ENCODE measurements at places on chromosomes 5 and 9. TPM values are rescaled to one million over a fixed set of nuclear protein-coding genes. Genes with fewer than 3 reads are reported as not detected.
A peak's percentile ranks its signal among the peaks of the same experiment; 100 is the strongest.

DNA sequence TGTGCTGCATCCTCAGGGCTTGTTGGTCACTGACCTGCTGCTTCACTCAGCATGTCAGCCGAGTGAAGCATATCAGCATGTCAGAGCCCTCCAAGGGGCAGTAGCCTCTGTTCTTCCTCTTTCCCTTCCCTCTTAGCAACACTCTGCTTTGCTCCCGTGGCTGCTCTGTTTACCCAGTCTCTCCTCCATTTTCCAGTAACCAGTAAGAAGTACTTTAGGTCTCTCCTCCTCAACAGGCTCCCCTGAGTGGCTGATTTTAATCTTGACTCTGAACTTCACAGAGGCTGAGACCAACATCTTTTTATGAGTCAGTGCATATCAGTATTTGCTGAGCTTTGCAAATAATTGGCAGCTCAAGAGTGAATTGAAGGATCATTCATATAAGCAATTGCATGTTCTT lies 18.6 kb upstream of the ADRB2 start:
- no peak for DNase-seq

DNA sequence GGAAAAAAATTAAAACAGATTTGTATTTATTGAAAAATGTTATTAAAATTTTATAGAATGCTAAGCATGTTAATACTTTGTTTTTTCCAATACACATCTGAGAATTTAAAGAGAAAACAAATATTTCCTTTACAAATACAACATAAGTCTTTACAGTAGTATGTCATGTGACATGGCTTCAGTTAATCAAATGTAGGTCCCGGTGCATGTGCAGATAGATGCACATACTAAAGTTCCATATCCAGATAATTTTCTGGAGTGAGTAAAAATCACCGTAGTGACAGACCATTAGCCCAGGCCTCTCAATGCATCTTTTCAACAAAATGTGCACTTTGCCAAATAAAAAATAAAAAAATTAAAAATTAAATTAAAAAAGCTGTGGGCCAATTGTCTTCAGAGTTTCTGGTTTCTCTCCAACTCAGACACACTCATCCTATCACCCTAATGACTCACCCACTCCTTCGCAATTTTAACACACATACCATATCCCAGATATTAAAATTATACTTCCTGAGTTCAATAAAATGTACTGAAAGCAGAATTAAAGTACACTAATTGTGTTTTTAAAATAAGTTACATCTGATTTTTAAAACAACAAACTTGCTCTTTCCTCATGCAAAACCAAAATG lies 508.1 kb downstream of the NR2F1-AS1 start:
- no peak for DNase-seq

- DNase-seq: no peak
Observed at GRCh38 chr5:16178745-16179372, 732 bp downstream of the MARCHF11 start.

GRCh38 chr9:19231126-19231903 lies 822 bp downstream of the DENND4C start:
- DNase-seq: no peak

- DNase-seq: no peak
Observed at GRCh38 chr9:131630205-131630831, 85.0 kb downstream of the PRRT1B start.

- DNase-seq: no peak
Observed at GRCh38 chr5:170268884-170269283, 28.7 kb downstream of the LCP2 start.

- no peak for DNase-seq
Observed at GRCh38 chr9:112118009-112118408, 57.1 kb downstream of the SUSD1 start.

- peak; percentile 91 for DNase-seq
Observed at GRCh38 chr9:69122082-69122548, 52.0 kb upstream of the TJP2 start.

GRCh38 chr5:36723912-36724311 lies 117.5 kb downstream of the SLC1A3 start:
- DNase-seq: no peak

CLTB gene
- total RNA-seq: 84.7 TPM

MRPL22 gene
- total RNA-seq: 38.8 TPM

OR1J4 gene
- total RNA-seq: not detected

OR1B1 gene
- total RNA-seq: not detected

SLC28A3 gene
- total RNA-seq: 0.10 TPM

DRD1 gene
- 1.1 TPM for total RNA-seq

GPR151 gene
- not detected for total RNA-seq

COL5A1 gene
- total RNA-seq: 84.7 TPM
